Activated naive CD4-positive, alpha-beta T cell (primary cell): ENCODE measurements at places on chromosomes 4 and X.

DNA sequence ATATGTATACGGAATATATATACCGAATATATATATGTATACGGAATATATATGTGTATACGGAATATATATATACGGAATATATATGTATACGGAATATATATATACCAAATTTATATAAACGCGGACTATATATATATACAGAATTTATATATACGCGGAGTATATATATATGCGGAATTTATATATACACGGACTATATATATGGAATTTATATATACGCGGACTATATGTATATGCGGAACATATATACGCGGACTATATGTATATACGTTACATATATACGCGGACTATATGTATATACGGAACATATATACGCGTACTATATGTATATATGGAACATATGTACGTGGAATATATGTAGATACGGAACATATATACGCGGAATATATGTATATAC is 78.6 kb downstream of the ARHGAP36 start:
- no peak for DNase-seq

- no peak for DNase-seq
Measured at GRCh38 chr4:13920901-13921300, 293.4 kb upstream of the BOD1L1 start.

DNA sequence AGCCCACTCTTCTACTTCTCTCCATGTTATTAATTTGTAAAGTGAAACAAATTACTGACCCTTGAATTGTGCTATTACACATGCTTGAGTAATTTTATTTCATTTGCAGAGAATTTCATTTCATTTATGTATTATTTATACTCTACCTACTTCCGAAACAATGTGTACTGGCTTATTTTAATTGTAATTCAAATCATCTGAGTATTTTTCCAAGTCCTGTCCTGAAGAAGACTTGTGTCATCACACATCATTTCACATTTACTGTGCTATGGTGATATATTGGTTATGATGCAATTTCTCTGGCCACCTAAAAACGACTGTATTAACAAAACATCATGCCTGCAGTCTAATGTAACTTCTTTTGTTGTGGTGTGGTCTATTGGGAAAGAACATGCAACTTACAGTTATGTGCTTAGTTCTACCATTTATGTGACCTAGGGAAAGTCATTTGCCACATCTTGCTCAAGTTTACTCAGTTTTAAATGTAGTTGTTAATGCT is 384.5 kb downstream of the RPA4 start:
- no peak for DNase-seq

DNA sequence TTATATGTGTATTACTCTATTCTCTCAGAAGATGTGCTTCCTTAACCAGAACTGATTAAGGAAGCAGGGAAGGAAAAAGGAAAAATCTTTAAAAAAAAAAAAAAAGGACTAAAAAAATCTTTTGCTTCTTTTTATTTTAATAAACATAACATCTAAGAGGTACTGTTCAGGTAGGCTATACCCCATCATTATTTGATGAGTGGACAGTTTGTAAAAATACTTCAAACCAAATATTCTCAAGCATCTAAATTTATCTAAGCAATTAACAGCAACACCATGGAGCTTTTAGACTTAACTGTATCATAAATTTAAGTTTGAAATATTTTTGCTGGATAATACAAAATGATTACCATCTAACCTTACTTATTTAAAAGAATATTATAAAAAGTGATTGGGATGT is 168.9 kb downstream of the MAB21L2 start:
- DNase-seq: no peak

- DNase-seq: no peak
Measured at GRCh38 chr4:76306882-76307659, 538 bp downstream of the STBD1 start.

DNA sequence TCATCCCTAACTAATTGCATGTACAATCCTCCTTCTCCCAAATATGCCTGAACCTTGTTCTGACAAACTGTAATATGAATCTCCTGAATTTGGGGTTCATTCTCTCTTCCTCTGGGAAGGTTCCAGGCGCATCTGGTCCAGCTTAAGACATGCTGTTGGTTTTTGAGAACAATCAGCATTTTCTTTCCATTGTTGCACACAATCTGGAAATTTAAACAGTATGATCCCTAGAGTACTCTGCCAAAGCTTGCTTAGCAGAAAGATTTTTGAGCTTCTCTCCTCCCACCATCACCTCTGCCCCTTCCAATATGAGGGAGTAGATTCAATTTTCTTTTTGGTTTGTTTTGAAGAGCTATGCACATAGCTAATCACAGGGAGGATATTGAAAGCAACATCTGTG is 50.1 kb downstream of the SRPX start:
- no peak for DNase-seq

GRCh38 chr4:123788577-123788976 is 392.0 kb downstream of the SPRY1 start:
- DNase-seq: no peak

- no peak for DNase-seq
Measured at GRCh38 chr4:156977435-156978160, 6.0 kb upstream of the PDGFC start.

- peak; percentile 5 for DNase-seq
Measured at GRCh38 chrX:119753639-119754257, 4.6 kb upstream of the SOWAHD start.

DNA sequence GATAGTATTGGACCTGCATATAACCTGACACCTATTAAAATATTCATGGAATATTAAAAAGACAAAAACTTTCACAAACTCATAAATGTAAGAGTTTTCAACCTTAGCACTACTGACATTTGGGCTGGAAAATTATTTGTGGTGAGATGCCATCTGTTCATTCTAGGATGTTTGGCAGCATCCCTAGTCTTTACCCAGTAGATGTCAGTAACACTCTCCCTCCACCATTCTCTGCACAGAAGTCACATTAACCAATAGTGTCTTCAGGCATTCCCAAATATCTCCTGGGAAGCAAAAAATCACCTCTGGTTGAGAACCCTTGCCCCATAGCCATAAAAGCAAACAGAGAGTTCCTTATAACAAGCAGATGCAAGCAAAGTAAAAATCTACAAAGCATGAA is 41.4 kb upstream of the NDST4 start:
- no peak for DNase-seq

GRCh38 chrX:29318012-29318411 is 730.8 kb downstream of the IL1RAPL1 start:
- no peak for DNase-seq

- DNase-seq: no peak
Measured at GRCh38 chr4:168580228-168580627, 83.4 kb downstream of the PALLD start.

- DNase-seq: no peak
Measured at GRCh38 chr4:189124149-189124758, 816.4 kb upstream of the FRG1 start.
